Suppressor macrophage treated with lipopolysaccharide for 4 hours (primary cell): ENCODE measurements at places on chromosomes 2 and 18.

- no peak for DNase-seq
Observed at GRCh38 chr18:57889841-57890240, 86.7 kb upstream of the ATP8B1 start.

DNA sequence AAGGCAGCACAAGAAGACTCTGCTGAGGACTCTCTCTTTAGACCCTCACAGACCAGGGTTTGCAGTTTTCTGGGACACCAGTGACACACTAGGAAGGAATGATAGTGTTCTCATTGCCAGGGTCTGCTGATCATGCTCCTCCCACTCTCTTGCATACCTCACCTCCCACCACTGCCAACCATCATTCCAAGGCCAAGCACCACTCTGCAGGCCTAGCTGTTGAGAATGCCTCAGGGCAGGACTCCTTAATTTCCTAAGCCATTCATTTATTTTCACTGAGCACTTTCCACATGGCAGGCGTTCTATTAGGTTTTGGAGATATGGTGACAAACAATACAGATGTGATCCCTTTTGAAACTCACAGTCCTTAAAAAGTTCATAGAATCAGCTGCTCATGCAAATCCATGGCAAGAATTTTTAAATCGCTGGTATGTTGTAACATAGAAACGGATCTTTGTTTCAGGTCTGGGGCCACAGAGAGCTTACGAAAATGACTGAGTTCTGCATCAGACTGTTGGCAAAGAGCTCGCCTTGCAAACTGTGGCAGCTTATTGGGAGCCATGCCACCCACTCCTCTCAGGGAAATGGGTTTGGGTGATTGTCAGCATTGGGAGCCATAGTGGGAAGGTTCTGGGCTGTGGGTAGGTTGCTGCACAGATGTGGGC, 78.5 kb downstream of the XDH start:
- DNase-seq, result no peak

DNA sequence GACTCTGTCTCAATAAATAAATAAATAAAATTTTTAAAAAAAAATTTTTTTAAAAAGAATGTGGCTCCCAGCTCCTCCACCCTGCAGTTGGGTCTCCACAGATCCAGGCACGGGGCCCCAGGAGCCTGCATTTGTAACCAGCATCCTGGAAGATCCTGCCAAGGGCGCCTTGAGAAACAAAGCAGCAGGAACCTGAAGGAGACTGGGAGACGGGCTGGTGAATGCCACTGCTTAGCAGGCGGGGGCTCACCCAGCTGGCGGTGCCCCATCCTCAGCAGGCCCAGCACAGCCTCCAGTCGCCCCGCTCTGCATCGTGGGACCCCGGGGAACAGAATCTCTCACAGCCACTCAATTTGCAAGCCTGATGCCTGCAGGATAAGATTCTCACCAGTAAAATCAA, 187.5 kb upstream of the SALL3 start:
- no peak for DNase-seq

GRCh38 chr18:47574966-47575365, 323.5 kb upstream of the SKOR2 start:
- DNase-seq, result no peak

GRCh38 chr18:34038086-34038485, 186.6 kb downstream of the NOL4 start:
- no peak for DNase-seq

- DNase-seq, result no peak
Observed at GRCh38 chr18:10826400-10826799, 300.6 kb downstream of the NAPG start.

DNA sequence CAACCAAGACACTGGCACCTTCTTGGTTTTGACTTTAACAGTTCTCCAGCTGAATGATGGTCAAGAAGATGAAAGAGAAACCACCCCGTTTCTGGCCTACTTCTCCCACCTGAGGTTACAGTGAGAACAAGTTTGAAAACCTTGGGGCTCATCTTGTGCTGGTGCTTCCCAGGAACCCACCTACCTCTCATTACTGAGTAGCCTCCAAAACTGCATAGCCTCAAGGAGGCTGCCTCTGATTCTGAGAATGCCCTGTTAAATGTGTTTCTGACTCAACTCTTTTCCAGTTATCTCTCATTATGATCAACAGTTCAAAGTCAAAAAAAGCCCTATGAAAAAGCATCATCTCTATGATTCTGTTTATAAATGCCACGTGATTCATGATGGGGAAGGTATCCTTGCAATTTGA, 121.9 kb downstream of the CACNB4 start:
- no peak for DNase-seq

DNA sequence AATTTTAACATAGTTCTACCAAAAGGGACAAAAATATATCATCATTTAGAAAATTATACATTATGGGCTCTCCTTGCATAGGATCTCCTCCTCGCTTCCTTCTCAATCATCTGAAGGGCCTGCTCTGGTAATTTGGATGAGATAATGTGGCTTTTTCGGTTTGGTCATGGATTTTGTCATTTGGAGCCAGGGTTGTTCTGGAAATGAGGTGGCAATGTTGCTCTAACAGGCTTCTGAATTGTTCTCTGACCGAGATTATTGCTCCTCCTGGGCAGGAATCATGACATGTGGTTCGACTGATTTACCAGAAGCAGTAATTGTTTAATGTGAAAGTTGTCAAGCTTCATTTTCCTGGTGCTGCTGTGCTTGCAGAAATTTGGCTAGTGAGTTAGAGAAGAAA, 194.7 kb upstream of the ERBB4 start:
- DNase-seq, result no peak

GRCh38 chr2:167504061-167504460, 615.8 kb downstream of the XIRP2 start:
- DNase-seq, result no peak

- no peak for DNase-seq
Observed at GRCh38 chr2:61632276-61633169, 94.4 kb upstream of the XPO1 start.

DNA sequence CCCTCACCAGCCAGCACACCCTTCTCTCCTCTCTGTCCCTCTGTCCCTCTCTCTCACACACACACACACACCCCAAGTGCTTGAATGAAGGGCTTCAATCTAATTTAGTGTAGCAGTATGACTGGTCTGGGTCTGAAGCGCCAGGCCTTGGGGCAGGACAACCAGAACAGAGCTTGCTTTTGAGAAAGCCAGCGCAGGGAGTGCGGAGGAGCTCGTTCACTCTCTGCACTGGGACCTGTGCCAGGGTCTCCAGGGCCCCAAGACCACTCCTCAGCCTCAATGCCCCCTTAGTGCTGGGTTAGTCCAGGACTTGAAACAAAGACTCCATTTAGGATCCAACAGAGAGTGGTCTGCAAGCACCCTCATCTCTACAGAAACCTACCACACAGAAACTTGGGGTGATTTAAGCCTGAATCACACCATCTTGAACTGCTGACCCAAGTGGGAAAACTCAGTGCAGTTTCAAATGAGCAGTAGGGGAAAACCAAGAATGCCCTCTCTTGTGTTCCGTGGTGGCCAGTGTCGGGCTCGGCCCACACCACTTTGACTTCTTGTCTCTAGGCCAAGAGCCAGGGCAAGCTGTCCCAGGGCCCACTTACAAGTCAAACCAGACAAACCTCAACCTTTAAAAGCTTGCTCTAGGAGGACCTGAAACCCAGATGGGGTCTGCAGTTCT, 66.6 kb upstream of the WIPF1 start:
- peak; percentile 75 for DNase-seq

DNA sequence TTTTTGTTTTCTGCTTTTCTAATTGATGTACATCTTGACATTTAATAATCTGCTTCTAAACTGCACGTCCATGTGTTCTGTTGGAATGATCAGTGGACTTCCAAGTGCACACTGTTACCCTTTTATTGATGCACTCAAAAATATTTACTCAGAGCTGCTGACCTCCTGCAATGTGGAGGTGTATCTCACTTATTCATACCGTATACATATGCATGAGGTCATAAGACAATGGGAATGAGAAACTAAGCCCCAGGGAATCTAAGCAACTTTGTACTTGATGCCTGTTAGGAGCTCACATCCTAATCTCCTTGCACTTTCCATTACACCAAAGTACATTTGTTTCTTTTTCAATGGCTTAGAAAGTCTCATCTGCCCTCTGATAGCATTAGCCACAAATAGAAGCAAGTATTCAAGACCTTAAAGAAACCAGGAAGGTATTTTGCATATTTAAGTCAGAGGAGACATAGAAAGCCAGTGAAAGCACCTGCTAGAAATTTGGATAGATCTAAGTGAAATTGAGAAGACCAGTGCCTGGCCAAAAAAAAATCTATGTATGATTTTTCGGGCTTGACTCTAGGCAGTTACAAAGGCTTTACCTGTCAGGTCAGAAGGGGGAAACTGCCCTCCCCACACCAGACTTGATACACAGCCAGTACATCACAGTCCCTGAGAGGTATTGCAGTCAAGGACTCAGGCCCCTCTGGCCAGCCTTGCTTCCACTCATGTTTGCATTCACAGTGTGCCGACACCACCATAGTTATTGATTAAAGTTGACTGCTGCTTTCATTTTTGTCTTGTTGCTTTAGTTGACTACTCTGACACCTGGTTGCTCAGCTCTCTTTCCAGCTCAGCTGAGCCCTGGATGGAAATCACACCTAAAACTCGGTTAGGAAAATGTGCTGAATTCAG, 391.7 kb upstream of the CYRIA start:
- DNase-seq, result no peak

GRCh38 chr2:133223226-133223625, 345.0 kb downstream of the NCKAP5 start:
- DNase-seq, result no peak
